ENCODE measurements at places on chromosomes 3 and 15.
A peak's percentile ranks its signal among the peaks of the same experiment; 100 is the strongest.

GRCh38 chr3:58639842-58640241, 26.7 kb downstream of the FAM3D start:
- no peak for DNase-seq

- DNase-seq = no peak
Measured at GRCh38 chr3:50242851-50243542, 7.0 kb downstream of the GNAI2 start.

GRCh38 chr15:46344915-46345314, 710.1 kb downstream of the SQOR start:
- DNase-seq = no peak

GRCh38 chr15:89114990-89115389, 26.7 kb downstream of the ABHD2 start:
- peak; percentile 47 for DNase-seq

- peak; percentile 31 for DNase-seq
Measured at GRCh38 chr3:147614210-147614609, 205.0 kb downstream of the ZIC1 start.

- DNase-seq = peak; percentile 83
Measured at GRCh38 chr15:81133782-81134461, at the start of gene CFAP161. Gene CFAP161 (plus strand): TSS chr15:81134270. CDS start chr15:81134330, 60 bp downstream.

DNA sequence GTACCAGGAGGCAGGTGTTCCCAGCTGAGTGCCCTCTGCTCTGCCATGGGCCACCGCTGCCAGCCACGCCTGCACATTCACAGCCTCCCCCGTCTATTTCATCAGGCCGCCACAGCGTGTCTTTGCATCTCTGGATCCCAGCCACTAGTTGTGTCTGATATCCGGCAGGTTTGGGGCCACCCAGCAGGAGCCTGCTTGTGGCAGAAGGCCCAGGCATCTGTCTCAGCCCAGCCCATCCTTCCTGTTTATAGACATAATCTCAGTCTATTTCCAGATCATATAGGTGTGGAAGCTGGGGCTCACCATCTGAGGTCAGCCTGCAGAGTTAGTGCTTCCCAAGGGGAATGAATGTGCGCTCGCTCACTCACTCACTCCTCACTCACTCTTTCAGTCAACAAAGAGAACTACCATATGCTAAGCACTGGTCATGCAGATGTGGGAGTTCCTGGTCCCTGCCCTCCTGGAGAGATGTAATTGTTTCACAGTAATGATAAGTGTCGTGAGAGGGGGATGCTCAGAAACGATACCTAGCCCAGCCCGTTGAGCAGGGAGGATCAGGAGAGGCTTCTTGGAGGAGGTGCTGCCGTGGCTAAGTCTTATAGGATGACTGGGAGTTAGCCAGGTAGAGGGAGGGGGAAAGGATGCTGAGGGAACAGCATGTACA, 60.6 kb downstream of the FGD5 start:
- no peak for DNase-seq

DNA sequence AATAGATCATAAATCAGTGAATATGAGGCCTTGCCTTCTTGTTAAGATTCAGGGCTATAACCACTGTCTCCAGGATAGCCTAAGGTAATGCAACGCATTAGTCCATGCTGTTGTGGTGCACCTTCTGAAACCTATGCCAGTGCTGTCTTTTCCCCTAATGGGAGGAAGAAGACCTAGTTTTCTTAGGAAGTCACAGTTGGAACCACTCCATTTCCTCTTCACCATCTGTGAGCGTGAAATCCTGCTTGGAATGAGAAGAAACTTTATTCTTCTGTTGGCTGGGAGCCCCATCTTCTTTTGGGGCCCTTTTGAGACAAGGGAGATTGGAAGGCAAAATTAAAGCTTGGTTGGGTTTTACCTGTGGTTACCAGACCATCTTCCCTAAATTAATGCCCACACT, 25.9 kb upstream of the SLC7A14 start:
- DNase-seq = no peak

DNA sequence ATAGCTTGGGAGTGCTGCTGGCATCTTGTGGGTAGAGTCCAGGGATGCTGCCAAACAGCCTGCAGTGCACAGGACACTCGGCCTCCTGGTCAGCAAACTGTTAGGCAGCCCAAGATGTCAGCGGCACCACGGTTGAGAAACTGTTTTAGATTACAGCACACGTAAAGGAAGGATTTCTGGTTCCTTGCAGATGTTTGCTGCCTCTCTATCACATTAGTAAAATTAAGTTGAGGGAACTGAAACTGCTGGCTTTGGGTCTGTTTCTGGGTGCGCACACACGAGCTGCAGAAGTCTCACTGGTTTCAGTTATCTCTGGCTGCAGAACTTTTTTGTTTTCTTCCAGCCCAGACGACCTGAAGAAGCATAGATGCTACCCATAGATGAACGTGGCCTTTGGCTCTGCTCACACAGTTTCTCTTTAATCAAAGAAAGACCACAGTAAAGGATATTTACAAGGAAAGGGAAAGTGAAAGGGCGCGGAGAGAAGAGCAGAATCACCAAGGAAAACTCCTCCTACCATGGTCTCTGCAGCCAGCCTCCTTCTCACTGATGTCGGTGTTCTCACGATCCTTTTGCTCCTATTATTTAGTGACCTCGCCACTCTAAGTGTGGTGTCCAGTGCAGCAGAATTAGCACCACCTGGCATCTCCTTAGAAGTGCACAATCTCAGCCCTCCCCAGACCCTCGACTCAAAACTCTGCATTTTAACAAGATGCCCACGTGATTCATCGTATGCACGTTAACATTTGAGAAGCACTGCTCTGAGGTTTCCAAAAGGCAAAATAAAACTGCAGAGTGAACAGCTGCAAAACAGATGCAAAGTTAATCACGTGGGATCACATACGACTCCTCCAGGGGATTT, 50.6 kb upstream of the AKAP13 start:
- peak; percentile 75 for DNase-seq

DNA sequence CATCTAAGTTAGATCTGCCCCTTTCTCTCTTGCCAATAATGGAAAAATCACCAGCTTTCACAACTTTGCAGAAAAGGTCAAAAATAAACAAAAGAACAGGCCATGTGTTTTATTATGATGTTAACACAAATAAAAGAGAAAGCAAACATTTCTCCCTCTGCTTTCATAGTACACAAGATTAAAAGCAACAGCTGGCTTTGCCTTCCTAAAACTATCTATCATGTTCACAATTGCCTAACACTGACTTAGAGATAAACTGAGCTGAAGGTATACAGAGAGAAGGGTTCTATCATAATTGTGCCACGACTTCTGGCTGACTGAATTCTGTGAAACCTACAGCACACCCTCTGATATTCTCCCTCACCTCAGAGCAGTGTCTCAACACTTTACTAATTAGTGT, 29.4 kb downstream of the AADAC start:
- no peak for DNase-seq

DNA sequence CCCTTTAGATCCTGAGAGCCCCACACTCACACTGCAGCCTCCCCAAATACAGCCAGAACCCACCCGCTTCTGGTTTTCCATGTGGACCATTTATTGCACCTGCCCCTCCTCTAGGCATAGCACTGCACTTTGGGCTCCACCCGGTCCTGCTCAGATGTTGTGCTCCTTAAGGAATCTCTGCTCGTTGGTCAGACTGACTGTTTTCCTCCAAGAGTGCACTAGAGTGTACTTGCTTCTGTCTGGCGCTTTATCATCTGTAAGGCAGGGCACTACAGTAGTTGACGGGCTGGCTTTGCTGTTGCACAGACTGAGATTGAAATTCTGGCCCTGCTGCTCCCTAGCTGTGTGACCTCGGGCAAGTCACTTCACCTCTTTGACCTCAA, 124.1 kb downstream of the CACNA1D start:
- no peak for DNase-seq

GRCh38 chr3:101940521-101941317, 91.4 kb downstream of the NFKBIZ start:
- DNase-seq = peak; percentile 99

GRCh38 chr3:16520970-16521881, 7.7 kb upstream of the RFTN1 start:
- no peak for DNase-seq

DNA sequence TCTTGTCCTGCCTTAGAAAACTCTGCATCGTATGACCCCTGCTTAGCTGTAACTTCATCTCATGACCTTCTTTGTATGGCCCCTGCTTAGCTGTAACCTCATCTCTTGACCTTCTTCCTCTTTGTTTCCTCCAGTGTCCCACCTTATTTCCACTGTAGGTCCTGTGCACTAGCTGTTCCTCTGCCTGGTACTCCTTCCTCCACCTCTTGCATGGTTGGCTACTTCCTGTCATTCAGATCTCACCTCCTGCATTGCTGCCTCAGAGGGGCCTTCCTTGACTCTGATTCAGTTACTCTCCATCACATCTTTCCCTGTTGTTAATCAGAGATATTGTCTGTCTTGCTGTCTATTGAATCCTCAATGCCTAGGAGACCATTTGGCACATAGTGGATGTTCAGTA, 63.2 kb downstream of the PDE8A start:
- DNase-seq = no peak

DNA sequence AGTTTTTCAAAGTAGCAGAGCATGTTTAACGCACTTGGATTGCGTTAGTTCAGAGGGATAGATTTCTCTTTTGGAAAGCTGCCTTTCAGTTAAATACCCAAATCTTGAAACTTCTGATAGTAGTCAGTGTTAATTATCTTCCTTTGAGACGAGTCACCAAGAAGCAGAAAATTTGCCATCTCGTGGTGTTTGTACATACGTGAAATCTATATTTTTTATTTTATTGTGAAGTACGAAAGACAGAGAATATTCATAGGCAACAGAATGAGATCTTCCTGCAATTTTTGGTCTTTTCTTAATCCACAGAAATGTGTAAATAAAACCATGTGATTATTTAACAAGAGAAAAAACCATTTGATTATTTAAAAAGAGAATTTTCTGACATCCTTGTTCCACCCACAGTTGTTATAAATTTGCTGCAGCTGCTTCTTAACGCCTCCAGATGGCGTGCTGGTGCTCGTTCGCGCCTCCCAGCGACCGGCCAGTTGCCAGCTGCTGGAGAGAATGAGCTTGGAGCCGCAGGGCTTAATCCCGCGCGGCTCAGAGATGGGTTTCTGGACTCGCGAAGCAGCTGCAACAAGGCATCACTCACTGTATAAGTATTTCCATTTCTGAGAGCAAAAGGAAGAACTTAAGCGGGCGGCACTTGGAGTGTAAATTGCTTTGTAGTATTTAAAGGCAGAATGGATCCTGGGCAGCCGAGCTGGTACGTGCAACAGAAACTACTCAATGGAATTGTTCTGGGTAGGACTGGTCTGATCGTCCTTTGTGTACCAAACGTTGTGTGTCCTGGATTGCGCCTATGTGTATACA, 10.5 kb upstream of the SLITRK3 start:
- DNase-seq = peak; percentile 80

Measured in fibroblast of skin of abdomen (primary cell).